ENCODE measurements at places on chromosomes 11 and 22.

GRCh38 chr11:19766810-19767209, 54.2 kb downstream of the NAV2 start:
- DNase-seq, result no peak

- no peak for DNase-seq
These were observed 5.5 kb downstream of the CATSPER1 start for GRCh38 chr11:66020618-66021357.

DNA sequence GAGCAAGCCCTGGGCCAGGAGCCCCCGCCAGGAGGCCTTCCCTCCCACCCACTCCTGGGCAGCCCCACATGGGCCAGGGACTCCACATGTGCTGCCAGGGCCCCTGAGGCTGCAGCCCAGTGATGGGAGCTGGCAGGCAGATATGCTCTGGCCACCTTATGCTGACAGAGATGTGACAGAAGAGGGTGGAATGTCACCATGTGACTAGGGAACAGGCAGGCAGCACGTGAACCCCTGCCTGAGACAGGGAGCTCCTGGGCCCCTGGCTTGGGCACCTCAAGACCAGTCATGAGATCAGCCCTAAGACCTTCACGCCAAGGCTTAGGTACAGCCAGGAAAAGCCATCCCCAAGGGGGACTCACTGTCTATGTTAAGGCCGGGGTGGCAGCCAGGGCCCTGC, 9.1 kb downstream of the PRODH start:
- no peak for DNase-seq

DNA sequence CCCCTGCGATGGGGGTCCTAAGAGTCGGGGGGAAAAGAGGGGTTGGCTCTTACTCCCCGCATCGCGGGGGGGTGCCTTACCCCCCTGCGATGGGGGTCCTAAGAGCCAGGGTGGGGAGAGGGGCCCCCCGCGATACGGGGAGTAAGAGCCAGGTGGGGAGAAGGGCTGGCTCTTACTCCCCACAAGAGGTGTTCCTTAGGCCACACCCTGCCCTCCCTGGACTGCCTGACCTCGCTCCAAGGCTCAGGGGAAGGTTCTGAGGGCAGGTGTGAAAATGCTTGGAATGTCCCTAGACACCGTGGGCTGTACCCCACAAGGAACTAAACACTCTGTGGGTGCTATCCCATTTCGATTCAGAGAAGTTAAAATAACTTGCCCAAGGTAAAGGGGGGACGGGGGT, 7.8 kb downstream of the UNC93B1 start:
- no peak for DNase-seq

GRCh38 chr11:12687740-12688139, 13.5 kb downstream of the TEAD1 start:
- no peak for DNase-seq

GRCh38 chr11:70135142-70135541, 57.0 kb downstream of the ANO1 start:
- DNase-seq, result no peak

Data from T-helper 2 cell (primary cell).